ENCODE measurements at places on chromosomes 2 and 18. TPM values are rescaled to one million over a fixed set of nuclear protein-coding genes. Genes with fewer than 3 reads are reported as not detected.

DNA sequence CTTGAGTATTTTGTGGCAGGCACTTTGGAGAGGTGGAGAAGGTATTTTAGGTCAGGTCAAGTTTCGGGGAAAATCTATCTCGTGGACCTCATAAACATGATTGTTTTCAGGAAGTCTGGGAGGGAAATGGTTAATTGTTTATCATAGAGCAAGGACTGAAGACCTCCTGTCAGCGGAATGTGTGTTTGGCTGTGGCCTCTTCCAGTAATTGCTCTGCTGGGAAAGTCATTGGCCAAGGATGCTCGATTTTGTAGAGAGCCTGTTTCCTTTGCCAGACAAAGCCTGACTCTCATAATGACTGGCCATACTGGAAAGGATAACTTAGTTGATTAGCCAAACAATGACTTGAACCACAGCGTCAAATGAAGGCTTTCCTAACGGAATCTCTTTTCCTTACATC lies 30.0 kb downstream of the IL1R2 start:
- DNase-seq = no peak

DNA sequence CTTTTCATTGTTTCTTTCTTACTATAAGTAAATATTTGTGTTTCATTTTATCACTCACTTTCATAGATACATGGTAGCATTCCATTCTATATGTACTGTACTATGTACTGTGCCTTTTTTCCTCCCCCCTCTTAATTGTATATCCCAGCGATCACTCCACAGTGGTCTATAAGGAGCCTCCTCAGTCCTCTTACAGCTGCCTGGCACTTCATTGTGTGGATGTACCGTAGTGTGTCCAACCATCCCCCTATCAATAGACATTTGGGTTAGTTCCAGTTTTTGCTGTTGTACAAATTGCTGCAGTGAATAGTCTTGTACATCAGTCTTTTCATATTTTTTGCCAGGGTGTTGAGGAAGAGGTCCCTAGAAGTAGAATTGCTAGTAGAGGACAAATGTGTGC lies 21.4 kb upstream of the DRC1 start:
- no peak for DNase-seq

DNA sequence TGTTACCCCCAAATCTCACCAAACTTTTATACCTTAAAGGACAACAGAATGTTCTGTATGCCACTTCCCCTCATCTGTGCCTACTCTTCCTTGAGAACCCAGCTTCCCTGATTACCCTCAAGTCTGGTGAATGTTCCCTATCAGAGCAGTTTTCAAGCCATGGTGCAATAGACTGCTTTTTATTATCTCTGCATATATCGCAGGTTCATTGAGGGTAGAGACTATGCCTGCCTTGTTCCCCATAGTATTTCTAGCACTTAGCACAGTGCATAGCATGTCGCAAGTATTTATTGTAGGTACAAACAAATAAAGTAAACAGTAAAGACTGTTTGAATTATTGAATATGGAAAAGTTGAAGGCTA lies 146.6 kb downstream of the HAUS1 start:
- no peak for DNase-seq

DNA sequence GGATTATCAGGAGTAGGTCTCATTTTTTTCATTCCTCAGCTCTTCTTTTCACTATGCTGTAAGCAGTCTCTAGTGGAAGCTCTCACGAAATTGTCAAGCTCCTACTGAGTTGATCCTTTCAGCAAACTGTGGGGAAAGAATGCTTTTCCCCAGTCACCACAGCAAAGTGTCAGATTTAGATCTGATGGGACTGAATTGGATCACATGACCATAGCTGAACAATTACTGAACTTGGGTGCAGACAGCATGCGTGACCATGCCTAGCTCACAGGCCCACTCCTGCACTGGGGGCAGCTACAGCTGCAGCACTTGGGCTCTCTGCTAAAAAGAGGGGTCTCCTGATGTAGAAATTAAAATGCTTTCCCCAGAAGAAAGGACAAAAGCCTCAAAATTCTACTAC lies 3.1 kb downstream of the ARHGAP15 start:
- DNase-seq = no peak

DNA sequence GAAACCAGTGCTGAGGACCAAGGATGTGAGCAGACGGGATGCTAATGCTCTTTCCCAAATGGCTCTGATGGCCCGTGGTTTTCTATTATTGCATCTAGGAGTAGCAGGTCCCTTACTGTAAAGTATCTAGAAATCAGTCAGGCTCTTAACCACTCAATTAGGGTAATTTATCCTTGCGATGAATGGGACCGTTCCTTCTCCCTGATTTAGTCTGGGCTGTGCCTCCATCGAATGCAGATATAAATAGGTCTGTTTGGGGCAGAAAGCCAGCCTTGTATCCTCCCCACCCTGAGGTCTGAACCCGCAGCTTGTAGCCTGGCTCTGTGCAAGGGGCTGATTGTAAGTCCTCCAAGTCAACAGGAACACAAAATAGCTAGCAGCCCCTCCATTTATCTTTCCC lies 9.5 kb upstream of the SMARCAL1 start:
- no peak for DNase-seq

- DNase-seq = no peak
Measured at GRCh38 chr2:72513011-72513410, 312.8 kb downstream of the EXOC6B start.

- DNase-seq = no peak
Measured at GRCh38 chr2:19670303-19670702, 231.5 kb downstream of the TTC32 start.

DNA sequence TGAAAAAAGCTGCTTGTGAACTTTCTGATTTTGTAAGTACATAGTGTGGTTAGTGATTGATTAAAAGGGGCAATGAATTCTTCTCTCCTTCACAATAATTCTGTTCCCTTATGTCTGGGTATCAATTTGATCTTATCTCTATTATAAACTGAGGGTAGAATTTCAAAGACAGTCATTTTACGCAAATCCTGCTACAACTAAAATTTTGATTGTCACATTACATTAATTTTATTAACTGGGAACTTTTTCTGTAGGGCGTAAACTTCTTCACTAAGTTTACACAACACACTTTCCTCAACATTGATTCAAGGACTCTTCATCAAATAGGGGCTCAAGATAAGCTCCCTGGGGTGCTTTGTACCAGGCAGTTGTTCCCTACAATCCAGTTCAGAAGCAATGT lies 5.0 kb upstream of the SLC8A1 start:
- DNase-seq = no peak

DNA sequence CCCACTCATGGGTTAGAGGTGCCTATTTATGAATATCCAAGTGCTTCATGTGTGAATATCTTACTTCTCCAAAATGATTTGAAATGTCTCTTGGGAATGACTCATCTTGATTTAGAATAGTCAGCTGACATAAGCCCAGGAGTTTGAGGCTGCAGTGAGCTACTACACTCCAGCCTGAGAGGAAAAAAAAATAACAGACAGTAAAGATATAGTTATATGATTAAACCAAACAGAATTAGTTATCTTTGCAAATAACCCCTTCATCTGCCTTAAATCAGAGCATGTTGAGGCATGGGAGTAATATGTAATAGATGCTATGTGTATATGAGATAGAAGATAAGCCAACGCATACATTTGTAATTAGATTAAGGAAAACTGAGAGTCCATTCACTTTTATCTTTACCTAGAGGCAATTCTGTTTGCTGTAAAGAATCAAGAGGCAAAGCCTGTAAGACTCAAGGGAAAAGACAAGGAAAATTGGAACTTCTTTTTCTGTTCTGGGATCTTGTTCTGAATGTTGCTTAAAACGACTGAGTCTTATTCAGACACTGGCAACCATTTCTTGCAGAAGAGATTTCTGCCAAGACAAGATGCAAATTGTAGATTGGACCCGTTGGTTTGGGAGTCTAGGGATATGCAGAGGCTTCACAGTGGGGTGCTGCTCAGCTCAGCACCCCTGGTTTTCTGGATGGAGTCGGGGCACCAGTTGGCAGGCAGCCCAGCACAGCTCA lies 104.4 kb downstream of the LIPG start:
- no peak for DNase-seq

DNA sequence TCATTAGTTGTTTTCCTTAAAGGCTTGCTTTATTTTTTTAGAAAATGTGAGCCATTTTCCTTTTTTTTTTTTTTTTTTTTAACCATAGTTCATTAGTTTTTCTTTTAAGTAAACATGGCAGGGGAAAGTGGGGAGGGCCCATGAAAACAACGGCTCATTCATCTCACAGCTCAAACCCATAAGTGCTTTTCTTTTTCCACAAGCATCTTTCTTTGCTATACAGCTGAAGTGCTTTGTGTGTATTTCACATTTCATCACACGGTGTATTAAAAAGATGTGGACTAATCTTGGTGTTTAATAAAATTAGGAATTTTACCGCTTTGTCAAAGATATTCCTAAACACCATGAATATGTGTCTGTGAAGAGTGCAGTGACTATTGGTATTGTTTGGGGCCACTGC lies 41.6 kb downstream of the RHBDD1 start:
- no peak for DNase-seq

- DNase-seq = no peak
Measured at GRCh38 chr2:53802617-53803151, 15.8 kb downstream of the ERLEC1 start.

- DNase-seq = no peak
Measured at GRCh38 chr18:74980669-74981068, 228.3 kb downstream of the PTGR3 start.

GRCh38 chr2:64613276-64613675 lies 40.4 kb downstream of the SERTAD2 start:
- no peak for DNase-seq

- no peak for DNase-seq
Measured at GRCh38 chr2:241189856-241190201, 1.4 kb downstream of the ANO7 start.

DNA sequence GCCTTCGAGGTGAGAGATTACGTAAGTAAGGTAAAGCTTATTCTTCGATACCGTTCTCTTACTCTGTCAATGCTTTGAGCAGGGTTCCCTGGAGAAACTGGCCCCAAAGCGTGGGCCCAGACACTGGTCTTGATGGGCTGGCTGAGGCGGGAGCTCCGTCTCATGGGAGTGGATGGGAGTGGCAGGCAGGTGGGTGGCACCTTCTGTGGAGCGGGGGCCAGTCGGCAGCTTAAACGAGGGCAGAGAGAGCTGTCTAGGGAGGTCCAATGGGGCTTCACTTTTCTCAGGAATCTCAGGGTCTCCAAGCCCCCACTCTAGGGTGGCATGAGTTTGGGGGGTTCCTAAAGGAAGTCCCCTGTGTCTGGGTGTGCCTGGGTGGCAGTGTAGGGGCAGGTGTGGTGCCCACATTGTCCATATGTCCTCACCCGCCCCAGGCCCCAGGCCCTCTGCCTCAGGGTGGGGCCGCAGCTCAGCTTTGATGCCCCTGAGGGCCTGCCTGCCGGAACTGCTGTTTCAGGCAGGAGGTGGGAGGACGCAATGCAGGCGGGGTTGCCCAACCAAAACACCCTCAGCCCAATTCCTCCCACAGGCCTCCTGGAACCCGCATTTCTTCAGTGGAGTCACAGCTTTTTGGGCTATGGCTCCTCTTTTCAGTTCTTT lies 32.5 kb upstream of the FOSL2 start:
- DNase-seq = no peak

DNA sequence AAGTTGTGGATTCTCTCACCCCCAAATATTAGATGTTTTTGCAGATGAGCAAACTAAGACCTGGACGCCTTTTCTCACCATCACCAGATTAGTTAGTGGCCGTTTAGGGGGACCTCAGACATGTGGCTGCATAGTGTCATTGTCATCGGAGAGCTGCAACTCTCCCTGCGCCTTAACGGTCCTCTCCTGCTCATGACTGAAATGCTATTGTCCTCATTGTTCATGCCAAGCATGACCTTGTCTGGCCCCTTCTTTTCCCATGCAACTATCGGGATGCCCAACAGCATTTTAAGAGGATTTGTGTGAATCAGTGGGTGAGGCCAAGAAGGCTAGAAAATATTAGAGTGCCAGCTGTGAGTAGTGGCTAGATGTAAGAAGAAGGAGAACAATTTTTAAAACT lies 174.2 kb downstream of the SOCS6 start:
- no peak for DNase-seq

- DNase-seq = no peak
Measured at GRCh38 chr18:11669271-11669947, 19.7 kb upstream of the GNAL start.

GRCh38 chr2:27710640-27711430 lies 47.1 kb downstream of the SLC4A1AP start:
- no peak for DNase-seq

SERPINB4 gene
- not detected for total RNA-seq

MDH1B gene
- total RNA-seq = 0.92 TPM

MC4R gene
- total RNA-seq = not detected

MFSD2B gene
- total RNA-seq = not detected

ZBTB7C gene
- 10.1 TPM for total RNA-seq

All from stomach (tissue), 19 donors.